Heart right ventricle (tissue), 16 donors: ENCODE measurements at places on chromosomes 3 and 15. TPM values are rescaled to one million over a fixed set of nuclear protein-coding genes. Genes with fewer than 3 reads are reported as not detected.
A peak's percentile ranks its signal among the peaks of the same experiment; 100 is the strongest.

GRCh38 chr3:172102123-172102882 lies 62.9 kb downstream of the FNDC3B start:
- H3K27me3 ChIP-seq = no peaks in the 10 kb centered on the region
- peaks cover 99% of the 10 kb centered on the region for H3K4me1 ChIP-seq
- peak overlapping the region; percentile 13 for H3K27ac ChIP-seq
- no peak overlapping the region for H3K4me3 ChIP-seq

DNA sequence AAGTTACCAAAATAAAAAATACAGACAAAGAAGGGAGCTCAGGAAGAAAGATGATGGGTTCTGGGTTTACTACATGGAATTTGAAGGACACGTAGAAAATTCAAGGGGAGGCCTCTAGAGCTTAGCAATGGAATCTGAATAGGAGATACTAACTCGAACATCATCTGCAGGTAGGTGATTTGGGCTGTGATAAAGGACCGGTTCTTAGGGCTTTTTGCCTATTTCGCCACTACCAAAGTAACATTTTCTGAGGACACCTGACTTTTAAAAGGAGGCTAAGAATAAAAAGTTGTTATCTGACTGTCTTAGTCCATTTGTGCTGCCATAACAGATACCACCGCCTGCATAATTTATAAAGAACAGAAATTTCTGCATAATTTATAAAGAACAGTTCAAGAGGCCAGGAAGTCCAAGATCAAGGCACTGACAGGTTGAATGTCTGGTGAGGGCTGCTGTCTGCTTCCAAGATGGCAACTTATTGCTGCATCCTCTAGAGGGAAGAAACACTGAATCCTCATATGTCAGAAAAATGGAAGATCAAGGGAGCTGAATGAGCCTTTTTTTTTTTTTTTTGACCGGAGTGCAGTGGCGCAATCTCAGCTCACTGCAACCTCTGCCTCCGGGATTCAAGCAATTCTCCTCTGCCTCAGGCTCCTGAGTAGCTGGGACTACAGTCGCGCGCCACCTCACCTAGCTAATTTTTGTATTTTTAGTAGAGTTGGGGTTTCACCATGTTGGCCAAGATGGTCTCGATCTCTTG lies 67.9 kb upstream of the UBE2E2 start:
- H3K27me3 ChIP-seq = no peaks in the 10 kb centered on the region
- H3K27ac ChIP-seq = no peak overlapping the region
- no peak for DNase-seq
- no peaks in the 10 kb centered on the region for H3K36me3 ChIP-seq
- H3K4me1 ChIP-seq = no peaks in the 10 kb centered on the region

Gene KNG1
- total RNA-seq = 0.21 TPM

Gene AADAC
- total RNA-seq = not detected

DNA sequence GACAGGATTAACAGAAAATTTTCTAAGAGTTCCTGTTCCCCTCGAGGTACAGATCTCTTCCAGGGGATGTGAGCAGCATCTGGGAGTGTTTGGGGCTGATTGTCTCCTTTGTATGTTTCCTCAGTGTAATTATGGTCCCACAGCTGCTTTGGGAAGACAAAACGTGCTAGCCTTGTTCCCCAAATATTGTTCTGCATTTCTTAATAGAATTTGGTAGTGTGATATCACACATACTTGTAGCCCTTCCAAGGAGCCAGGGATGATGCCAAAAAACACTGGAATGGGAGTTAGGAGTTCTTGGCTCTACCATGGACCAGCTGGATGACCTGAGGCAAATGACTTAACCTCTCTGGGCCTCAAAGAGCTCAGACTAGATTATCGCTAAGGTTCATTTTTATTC lies 19.0 kb upstream of the AGBL1 start:
- DNase-seq = no peak
- no peaks in the 10 kb centered on the region for H3K36me3 ChIP-seq
- no peaks in the 10 kb centered on the region for H3K4me1 ChIP-seq

DNA sequence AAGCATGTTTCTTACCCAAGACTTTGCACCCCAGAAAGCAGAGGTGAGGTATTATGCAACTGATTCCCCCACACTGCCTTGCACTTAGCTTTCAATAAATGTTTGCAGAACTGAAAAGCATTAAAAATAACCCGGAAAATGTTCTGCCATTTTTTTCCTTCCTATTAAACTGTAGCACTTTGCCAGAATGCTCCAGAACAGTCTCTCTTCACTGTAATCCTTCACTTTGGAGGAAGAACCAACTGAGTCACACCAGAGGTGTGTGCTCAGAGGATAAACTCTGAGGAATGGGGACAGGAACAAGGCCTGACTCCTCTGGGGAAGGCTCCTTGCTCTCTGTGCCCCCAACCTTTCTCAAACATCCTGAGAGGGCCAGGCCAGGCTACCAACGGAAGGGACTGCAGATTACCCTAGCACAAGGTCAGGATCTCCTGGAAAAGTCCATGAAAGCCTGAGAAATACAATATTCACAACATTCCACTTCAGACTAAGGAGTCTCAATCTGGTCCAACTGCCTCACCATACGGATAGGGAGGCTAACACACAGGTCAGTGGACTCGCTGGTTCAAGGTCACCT lies 19.0 kb downstream of the ANP32A start:
- H3K4me3 ChIP-seq = no peak overlapping the region
- H3K4me1 ChIP-seq = peaks cover 47% of the 10 kb centered on the region
- no peaks in the 10 kb centered on the region for H3K36me3 ChIP-seq
- H3K27ac ChIP-seq = no peak overlapping the region
- H3K27me3 ChIP-seq = no peaks in the 10 kb centered on the region

- H3K27me3 ChIP-seq = peaks cover 27% of the 10 kb centered on the region
- H3K27ac ChIP-seq = no peak overlapping the region
Measured at GRCh38 chr3:38026856-38027255, 2.6 kb downstream of the PLCD1 start.

DNA sequence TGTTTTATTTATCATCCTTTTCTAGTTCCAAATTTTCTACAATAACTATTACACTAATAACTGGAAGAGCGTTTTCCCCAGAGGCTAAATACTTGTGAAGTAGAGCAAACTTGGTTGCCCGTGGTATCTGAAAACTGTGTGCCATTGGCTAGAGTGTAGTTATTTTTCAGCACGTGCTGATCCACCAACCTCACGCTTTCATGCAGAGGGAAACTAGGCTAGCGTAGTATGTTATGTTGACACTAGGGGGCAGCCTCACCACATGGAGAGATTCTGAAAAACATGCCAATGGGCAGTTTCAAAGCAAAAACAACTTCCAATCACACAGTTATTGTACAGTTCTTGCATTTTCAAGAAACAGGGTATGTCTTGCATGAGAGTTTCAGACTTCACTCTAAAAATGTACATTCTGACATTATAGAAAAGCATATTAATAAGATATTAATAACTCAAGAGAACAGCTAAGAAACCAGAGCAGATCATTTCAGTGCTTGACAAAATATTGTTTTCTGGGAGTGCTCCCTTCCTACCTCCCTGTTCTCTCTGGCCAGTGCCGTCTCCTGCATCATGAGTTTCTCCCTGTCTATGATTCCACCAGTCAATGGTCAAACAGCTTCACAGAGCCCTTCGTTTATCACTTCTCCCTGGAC lies 39.7 kb downstream of the SPATA12 start:
- no peaks in the 10 kb centered on the region for H3K36me3 ChIP-seq
- H3K27ac ChIP-seq = no peak overlapping the region
- no peaks in the 10 kb centered on the region for H3K4me1 ChIP-seq
- no peaks in the 10 kb centered on the region for H3K27me3 ChIP-seq
- H3K4me3 ChIP-seq = no peak overlapping the region
- no peak for DNase-seq

Gene RABL3
- 13.8 TPM for total RNA-seq

Gene MESP1
- total RNA-seq = 2.1 TPM

GRCh38 chr15:51917493-51917892 lies 54.1 kb downstream of the LEO1 start:
- no peak overlapping the region for H3K27ac ChIP-seq
- H3K4me3 ChIP-seq = no peak overlapping the region
- DNase-seq = no peak

DNA sequence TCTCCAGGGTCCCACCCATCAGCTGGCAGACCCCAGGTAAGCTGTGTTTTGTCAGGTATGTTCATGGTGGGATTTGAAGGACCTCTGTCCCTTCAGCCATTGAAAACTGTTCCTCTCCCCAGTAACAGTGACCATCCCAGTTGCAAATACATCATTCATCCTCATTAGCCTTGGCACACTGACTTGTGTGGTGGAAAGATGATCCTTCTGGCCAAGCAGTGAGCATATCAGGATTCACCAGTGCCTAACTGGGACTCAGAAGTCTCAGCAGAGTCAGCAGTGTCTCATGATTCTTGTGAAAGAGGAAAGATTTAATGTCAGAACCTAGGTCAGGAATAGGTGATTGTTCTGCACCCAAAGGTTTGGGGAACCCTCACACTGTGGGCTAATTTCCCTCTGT lies 90.2 kb downstream of the DNAJB8 start:
- H3K36me3 ChIP-seq = no peaks in the 10 kb centered on the region
- no peaks in the 10 kb centered on the region for H3K27me3 ChIP-seq
- no peak for DNase-seq
- no peak overlapping the region for H3K4me3 ChIP-seq
- H3K4me1 ChIP-seq = peaks cover 7% of the 10 kb centered on the region

- no peaks in the 10 kb centered on the region for H3K27me3 ChIP-seq
- no peaks in the 10 kb centered on the region for H3K36me3 ChIP-seq
- peaks cover 32% of the 10 kb centered on the region for H3K4me1 ChIP-seq
Measured at GRCh38 chr3:138406606-138407005, 27.8 kb upstream of the ESYT3 start.

Gene KCNH8
- total RNA-seq = not detected

Gene ATP2B2
- 0.21 TPM for total RNA-seq

DNA sequence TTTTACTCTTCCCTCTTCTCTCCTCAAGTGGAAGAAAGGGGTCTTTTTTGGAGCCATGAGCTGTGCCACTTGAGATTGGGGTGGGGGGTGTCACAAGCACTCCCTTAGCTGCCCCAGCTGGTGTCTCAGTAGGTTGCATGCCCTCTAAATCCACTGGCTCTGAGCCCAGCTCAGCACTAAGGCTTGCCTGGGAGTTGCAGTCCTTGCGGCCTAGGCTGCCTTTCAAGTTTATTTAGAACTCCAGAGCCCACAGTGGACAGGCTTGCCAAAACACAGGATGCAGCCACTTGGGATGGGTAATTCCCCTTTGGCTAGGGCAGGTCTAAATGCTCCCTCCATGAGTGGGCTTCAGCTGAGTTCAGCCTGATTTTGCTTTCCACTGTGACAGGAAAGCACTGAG lies 24.7 kb downstream of the C3orf20 start:
- H3K36me3 ChIP-seq = no peaks in the 10 kb centered on the region
- peak; percentile 39 for DNase-seq
- H3K27ac ChIP-seq = no peak overlapping the region
- no peak overlapping the region for H3K4me3 ChIP-seq

DNA sequence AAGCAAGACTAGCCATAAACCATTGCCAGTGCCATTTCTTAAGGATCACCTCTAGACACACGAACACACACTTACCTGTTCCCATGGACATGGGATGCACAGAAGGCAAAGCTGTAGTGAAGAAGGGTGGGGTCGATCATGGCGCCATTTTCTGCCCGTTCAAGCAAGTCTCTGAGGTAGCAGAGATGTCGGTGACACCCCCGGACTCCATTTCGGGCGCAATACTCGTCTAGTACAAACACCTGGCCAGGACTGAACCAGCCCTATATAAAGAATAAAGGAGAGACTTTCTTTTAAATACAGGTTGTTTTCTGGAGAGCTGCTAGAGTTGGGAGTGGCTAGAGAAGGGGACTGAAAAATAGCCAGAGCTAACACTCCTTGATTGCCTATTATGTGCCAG lies 159.4 kb upstream of the FEZF2 start:
- H3K36me3 ChIP-seq = no peaks in the 10 kb centered on the region
- no peak overlapping the region for H3K27ac ChIP-seq
- DNase-seq = no peak
- H3K4me3 ChIP-seq = no peak overlapping the region

GRCh38 chr15:88334436-88334835 lies 77.9 kb upstream of the NTRK3 start:
- H3K27ac ChIP-seq = no peak overlapping the region
- no peak for DNase-seq
- H3K4me1 ChIP-seq = no peaks in the 10 kb centered on the region
- peaks cover 18% of the 10 kb centered on the region for H3K27me3 ChIP-seq

DNA sequence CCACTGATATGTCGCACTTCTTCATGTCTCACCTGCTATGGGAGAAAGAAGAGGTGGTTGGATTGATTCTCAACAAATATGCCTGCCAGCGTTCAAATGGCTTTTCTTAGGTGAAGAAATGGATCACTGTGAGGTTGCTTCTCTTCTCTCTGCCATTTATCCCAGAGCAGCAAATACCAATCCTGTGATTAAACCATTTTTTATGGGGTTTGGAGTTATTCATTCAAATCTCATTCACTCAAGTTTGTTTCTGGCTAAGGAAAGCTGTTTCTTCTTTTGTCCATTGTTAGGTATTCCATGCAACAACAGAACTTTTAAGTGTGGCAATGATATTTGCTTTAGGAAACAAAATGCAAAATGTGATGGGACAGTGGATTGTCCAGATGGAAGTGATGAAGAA lies 12.2 kb upstream of the C3orf52 start:
- no peaks in the 10 kb centered on the region for H3K4me1 ChIP-seq
- H3K4me3 ChIP-seq = no peak overlapping the region
- H3K27me3 ChIP-seq = no peaks in the 10 kb centered on the region
- DNase-seq = no peak
- H3K27ac ChIP-seq = no peak overlapping the region
- no peaks in the 10 kb centered on the region for H3K36me3 ChIP-seq
